ENCODE measurements at places on chromosomes 2 and 18.

DNA sequence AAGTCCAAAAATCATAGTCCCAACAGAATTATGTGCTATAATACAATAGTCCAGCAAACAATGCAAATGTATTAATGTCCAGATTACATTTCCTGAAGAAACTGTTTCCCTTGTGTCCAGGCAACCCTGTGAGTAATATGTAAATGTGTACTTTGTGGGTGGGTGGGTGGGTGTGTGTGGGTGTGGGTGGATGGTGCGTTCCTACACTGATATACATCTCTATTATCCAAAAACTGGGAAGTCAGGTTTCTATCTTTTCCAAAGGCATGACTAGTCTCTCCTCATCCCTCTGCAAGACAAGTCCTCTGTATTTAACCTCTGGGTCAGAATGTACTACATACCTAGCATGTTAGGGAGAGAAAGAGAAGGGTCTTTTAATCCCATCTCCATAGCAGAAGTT lies 71.6 kb downstream of the LNPK start:
- DNase-seq, result no peak

- no peak for DNase-seq
Observed at GRCh38 chr2:105431367-105432043, 32.7 kb upstream of the FHL2 start.

- DNase-seq, result no peak
Observed at GRCh38 chr18:69387186-69387585, 13.5 kb upstream of the DOK6 start.

- DNase-seq, result no peak
Observed at GRCh38 chr2:60483401-60483800, 70.1 kb downstream of the BCL11A start.

DNA sequence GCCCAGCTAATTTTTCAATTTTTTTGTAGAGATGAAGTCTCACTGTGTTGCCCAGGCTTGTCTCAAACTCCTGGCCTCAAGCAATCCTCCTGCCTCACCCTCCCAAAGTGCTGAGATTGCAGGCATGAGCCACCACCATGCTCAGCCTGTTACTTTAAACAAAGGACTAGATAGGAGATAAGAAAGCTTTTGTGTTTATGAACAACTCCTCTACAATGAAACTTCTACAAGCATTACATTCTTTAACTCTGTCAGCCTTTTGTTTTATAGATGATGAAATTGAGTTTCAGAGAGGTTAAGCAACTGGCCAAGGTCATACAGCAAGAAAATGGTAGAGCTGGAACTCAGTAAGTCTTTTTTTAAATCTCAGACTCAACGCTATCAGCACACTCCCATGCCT lies 22.7 kb downstream of the ALPK2 start:
- DNase-seq, result no peak

- DNase-seq, result no peak
Observed at GRCh38 chr2:164061129-164061746, 325.4 kb upstream of the FIGN start.

DNA sequence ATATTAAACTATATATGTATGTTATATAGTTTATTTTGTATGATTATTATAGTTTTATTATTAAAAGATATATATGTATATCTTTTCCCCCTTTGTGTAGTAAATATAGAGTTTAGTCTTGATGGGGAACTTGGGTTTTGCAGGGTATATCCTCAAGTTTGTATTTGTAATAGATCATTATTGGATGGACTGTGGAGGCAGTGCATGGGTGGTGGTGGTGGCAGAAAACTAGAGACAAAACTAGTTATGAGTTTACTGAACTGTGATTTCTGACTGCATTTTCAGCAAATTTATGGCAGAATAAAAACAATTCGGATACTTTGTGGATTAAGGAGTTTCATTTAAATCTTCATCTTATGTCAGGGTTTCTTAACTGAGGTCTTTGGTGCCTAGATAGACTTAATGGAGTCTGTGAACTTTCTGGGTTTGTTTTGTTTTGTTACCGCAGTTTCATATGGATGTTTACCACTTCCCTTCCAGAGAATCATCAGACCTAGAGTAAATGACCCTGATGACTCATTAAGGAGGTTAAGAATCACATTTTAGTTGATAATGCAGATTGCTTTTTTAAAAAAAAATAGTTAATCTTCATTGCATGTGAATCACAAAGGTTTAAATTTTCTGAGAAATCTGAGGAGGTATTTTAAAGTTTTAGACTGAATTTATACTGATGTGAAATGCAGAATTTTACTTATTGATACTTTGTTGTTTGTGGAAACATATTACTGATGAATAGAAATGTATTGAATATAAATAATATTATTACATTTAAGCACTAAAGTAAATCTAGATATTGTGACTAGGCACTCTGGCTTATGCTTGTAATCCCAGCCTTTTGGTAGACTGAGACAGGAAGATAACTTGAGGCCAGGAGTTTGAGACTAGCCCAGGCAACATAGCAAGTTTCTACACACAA lies 14.5 kb downstream of the EPC2 start:
- no peak for DNase-seq

DNA sequence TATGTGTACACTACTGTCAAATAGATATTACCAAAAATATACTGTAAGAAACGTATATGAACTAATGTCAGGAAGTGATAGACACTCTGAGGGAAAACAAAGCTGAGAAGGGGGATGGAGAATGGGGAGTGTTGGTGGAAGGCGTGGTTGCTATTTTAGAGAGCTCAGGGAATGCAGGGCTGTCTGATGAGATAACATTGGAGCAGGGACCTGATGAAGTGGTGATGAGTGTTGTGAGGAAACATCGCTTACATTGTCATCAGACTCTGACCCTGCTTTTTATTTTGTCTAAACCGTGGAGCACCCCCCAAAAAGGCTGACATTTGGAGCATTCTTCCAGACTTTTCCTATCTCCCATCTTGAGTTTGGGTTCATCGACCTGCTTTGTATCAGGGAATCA lies 194.7 kb downstream of the LTBP1 start:
- no peak for DNase-seq

DNA sequence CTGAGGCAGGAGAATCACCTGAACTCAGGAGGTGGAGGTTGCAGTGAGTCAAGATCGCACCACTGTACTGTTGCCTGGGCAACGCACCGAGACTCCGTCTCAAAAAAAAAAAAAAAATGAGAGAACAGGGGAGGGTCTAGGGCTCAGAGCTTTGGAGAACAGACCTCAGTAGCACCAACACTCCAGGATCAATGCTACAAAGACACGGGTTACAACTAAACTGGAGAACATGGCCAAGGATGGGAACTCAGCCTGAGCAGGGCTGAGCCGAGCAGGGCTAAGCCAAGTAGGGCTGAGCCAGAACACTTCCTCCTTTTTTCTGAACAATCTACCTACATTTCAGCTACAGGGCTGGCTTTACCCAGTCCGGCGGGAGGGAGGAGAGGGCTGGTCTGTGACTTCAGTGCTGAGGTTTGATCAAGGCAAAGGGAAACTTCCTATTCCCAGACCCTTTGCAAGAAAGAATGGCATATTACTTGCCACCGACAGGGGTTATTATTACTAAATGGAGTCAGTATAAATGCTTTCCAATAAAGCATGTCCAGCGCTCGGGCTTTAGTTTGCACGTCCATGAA lies 2.9 kb upstream of the CASP8 start:
- peak; percentile 19 for DNase-seq

DNA sequence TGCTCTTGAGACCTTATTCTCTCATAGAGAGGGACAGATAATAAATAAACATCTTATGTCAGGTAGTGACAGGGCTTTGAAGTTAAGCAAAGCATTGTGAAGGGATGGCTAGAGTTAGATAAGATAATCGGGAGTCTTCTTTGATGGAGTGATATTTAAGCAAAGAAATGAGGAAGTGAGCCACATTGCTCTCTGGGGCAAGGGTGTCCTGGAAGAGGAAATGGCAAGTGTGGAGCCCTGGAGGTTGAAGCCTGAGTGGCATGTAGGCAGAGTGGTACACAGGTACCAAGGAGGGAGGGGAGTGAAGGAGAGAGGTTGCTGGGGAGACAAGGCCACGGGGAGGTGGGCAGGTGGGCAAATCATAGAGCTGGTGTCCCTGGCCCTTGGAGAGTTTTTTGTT lies 110.2 kb downstream of the CTAGE1 start:
- DNase-seq, result no peak

GRCh38 chr18:60024345-60024744 lies 124.5 kb downstream of the PMAIP1 start:
- DNase-seq, result no peak

DNA sequence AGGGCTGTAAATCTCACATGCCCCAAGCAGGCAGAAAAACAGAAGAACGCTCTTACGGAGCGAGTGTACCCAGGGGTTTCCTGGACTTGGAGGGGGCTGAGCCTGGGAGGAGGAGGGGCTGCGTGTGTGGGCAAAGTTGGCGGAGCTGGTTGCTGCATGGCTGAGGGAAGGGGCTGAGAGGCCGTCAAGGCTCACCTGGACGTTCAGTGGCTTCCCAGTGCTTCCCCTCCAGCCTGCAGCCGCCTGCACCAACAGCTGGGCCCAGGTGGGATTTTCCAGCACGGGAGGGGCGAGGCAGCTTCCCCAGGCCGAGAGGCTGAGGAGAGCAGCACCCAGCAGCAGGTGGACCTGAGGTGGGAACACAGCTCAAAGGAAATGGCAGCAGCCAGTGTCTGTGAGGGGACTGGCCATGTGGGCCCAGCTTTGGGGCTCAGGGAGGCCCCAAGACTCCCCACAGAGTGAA lies 70.6 kb upstream of the CTDP1 start:
- no peak for DNase-seq

DNA sequence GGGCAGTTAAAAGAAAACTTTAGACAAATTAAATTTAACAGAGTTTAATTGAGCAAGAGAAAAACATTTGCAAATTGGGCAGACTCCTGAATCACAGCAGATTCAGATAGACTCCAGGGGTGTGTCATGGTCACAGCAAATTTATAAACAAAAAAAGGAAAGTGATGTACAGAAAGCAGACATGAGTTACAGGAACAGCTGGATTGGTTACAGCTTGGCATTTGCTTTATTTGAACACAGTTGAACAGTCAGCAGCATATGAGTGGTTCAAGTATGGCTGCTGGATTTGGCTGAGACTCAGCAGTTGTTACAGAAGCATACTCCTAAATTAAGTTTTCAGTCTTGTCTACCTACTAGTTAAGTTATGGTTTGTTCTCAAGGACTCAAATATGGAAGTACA lies 82.3 kb upstream of the NYAP2 start:
- DNase-seq, result no peak

GRCh38 chr2:43180897-43181296 lies 45.5 kb downstream of the ZFP36L2 start:
- DNase-seq, result no peak

DNA sequence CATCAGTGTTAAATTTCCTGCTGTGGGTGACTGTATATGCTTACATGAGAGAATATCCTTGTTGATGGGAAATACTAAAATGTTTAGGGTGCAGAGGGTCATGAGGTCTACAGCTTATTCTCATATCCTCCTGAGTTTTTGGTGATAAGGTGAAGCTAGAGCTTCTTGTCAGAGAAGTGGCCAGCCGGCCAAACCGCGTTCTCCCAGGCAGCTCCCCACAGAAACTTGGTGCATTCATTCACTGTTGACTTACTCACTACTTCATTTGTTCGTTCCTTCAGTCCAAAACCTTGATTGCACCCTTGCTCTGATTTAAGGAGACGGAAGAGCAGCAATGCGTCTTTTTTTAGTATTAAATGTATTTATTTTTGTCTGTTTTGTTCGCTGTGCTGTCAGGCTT lies 8.7 kb downstream of the SNED1 start:
- no peak for DNase-seq

DNA sequence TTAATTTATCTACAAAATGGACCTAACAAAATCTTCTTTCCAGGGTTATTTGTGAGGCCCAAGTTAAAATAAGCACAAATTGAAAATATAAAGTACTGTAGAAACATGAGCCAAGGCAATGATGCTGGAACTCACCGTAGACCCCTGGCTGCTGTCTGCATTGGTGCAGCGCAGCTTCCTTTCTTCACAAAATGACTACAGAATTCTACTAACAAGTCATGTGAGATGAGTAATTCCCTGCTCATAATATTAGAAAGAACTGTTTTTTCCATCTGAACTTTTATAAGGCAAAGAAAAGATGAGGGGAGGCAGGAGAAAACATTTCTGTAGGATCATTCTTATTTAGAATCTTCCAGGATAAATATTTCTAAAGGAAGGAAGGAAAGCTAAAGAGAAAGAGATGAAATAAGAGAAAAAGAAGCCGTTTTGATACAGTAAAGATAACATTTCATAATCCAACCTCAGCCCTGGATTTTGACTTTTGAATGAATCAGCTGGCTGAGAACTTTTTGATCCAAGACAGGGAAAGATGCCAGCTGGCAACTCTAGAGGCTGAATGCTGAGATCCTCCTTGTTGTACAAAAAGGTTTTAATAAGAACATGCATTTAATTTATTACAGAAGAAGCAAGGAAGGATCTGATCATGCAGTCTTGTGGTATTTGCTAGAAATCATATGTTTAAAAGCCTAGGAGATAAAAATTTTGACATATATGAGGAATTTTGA lies 183.9 kb upstream of the KLHL14 start:
- DNase-seq, result no peak

- no peak for DNase-seq
Observed at GRCh38 chr2:204654669-204655068, 109.4 kb downstream of the PARD3B start.

GRCh38 chr18:35756506-35757117 lies 175.1 kb downstream of the GALNT1 start:
- DNase-seq, result peak; percentile 25

DNA sequence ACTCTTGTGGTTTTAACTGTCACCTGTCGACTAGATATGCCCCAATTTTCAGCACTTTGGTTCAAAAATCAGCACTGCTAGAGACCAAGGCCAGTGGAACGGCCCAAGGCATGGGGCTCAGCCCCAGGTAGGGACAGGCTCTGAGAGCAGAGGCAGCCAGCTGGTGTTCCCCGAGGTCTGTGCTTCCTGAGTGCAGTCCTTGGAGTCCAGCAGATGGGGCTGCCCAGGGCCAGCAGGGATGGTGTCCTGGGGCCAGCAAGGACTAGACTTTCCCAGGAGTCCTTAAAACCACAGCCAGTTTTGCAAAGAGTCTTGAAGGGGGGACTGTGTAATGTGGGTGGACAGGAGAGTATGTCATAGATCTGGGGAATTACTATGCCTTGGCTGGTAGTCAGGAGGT lies 56.3 kb downstream of the POMC start:
- no peak for DNase-seq

DNA sequence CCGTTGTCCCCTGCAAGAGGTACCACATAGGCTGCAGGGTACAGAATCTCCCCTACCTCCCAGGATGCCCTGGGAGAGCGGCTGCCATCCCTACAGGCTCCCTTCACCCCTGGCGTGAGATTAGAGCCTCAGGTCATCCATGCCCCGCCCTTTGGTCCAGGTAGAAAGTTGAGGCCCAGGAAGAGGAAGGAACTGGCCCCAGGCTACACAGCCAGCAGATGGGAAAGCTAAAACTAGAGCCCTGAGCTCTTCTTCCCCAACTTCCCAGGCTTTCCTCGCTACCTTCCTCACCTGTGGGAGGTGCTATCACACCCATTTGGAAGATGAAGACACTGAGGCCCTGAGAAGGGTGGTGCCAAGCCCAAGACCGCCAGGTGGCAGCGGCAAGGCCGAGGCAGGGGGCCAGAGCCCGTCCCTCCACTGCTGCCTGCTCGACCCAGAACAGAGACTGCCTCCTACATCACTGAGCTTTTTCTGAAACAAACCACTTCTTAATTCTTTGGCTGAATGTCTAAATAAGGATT lies 25.8 kb downstream of the CIB4 start:
- DNase-seq, result no peak

Data from stimulated activated CD4-positive, alpha-beta T cell treated with anti-CD3 and anti-CD28 coated beads, Interleukin-2, amount 100 ng/mL, for 4 hours (primary cell).